ENCODE measurements at places on chromosomes 16 and 17. TPM values are rescaled to one million over a fixed set of nuclear protein-coding genes. Genes with fewer than 3 reads are reported as not detected.
A peak's percentile ranks its signal among the peaks of the same experiment; 100 is the strongest.

GRCh38 chr17:77693301-77693700 lies 265.2 kb upstream of the TNRC6C start:
- no peak overlapping the region for H3K4me3 ChIP-seq

SMIM36 gene
- total RNA-seq: not detected

- no peak for DNase-seq
- H3K4me1 ChIP-seq: peaks cover 19% of the 10 kb centered on the region
- H3K27ac ChIP-seq: no peak overlapping the region
- H3K27me3 ChIP-seq: peaks cover 24% of the 10 kb centered on the region
- no peak overlapping the region for H3K4me3 ChIP-seq
These were observed 3.6 kb downstream of the CHRNB1 start for GRCh38 chr17:7448461-7448860.

DNA sequence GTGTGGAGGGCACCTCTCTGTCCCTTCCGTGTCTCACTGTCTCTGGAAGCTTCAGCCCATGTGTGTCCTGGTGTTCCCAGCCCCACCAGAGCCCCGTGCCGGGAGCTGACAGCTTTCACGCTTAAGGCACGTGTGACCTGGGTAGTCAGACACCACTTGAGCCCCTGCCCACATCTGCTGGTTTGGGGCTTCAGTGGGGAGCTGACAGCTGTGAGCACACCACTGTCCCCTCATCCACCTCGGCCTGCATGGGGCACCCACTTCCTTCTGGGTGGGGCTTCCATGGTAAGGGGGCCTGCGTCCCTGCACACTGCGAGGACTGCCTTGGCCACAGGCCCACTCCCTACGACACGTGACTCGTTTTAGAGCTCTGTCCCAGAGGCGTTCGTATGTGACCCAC lies 2.6 kb upstream of the TEDC2 start:
- H3K36me3 ChIP-seq: peaks cover 29% of the 10 kb centered on the region
- no peaks in the 10 kb centered on the region for H3K27me3 ChIP-seq
- H3K4me1 ChIP-seq: peaks cover 6% of the 10 kb centered on the region
- H3K4me3 ChIP-seq: no peak overlapping the region
- DNase-seq: no peak

DNA sequence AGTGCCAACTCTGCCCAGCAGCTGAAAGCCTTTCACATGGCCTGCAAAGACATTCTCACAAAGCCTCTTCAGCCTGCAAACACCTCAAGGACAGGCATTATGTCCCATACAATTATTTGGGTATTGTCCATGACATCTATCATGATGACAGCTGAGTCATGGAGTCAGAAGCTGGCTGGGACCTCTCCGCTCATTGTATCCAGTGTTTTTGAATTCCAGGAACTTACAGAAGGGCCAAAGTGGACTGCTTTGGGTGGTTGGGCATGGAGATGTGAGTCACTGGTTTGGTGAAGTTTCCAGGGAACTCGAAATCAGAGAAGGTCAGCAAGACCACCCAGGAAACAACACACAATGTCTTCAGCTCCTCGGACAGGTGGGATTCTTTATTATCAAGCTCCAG lies 188.6 kb upstream of the CCL2 start:
- H3K36me3 ChIP-seq: no peaks in the 10 kb centered on the region
- no peak overlapping the region for H3K27ac ChIP-seq
- H3K4me1 ChIP-seq: no peaks in the 10 kb centered on the region
- no peak for DNase-seq

DNA sequence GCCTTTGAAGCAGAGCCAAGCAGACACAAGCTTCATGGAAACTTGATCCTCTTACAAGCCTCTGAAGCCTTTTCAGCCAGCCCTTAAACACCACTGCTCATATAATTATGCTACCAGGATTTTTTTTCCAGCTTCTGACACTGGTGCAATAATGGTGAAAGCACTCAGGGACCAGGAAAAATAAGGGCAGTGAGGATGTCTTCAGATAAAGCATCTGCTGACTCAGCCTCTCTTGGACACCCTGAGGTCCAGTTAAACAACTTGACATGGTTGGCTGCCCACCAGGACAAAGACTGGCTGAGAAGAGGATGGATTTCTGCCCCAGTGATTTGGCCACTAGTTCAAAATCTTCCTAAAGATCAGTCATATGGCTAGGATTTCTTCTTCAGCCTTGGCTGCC lies 124.2 kb upstream of the N4BP1 start:
- H3K36me3 ChIP-seq: no peaks in the 10 kb centered on the region
- H3K4me3 ChIP-seq: no peak overlapping the region
- no peaks in the 10 kb centered on the region for H3K27me3 ChIP-seq
- no peak overlapping the region for H3K27ac ChIP-seq
- H3K4me1 ChIP-seq: no peaks in the 10 kb centered on the region

C17orf113 gene
- 0.19 TPM for total RNA-seq

DNA sequence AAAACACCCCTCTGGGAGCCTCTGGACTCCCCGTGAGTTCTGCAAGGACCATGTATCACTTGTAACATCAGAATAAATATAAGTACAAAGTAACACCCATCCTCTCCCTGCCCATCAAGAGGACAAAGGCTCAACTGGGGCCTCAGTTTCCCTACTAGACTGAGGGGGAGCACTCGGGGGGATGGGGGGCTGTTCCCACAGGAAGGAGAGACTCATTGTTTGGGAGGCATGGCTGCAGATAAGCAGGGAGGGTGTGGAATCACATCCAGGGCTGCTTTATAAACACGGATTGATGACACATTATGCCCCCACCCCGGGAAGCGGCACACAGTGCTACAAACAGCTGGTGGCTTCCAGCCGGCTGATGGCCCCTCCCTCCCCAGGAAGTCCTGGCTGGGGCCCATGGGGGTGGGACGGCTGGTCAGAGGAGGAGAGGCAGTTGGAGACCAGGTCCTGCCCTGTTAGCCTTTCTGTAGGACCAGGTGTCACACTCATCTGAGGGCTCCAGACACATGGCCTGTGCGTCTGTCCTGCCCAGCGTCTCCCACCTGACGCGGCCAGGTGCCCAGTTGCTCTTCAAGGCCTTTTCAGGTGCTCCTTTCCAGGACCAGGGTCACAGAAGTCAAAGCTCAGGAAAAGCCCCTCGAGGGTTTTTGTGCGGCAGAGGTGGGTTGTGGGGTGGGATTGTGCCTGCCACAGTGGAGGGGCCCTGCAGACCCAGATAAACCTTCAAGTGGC lies 1.3 kb upstream of the MPG start:
- H3K4me3 ChIP-seq: peak overlapping the region; percentile 87
- peaks cover 4% of the 10 kb centered on the region for H3K36me3 ChIP-seq
- no peak overlapping the region for H3K27ac ChIP-seq
- H3K4me1 ChIP-seq: peaks cover 29% of the 10 kb centered on the region
- peaks cover 13% of the 10 kb centered on the region for H3K27me3 ChIP-seq
